Daoy (cell line): ENCODE measurements at places on chromosomes 7 and 10. TPM values are rescaled to one million over a fixed set of nuclear protein-coding genes. Genes with fewer than 3 reads are reported as not detected.

TAC1 gene
- 0.86 TPM in 1 of 2 replicates, not detected in the other for total RNA-seq

PAPSS2 gene
- 6.3 and 9.9 TPM in 2 replicates for total RNA-seq

GRCh38 chr7:135204341-135204749 lies 7.0 kb downstream of the WDR91 start:
- no peak for DNase-seq

GRCh38 chr10:31124852-31125251 lies 93.2 kb upstream of the ZNF438 start:
- no peak for DNase-seq

GRCh38 chr7:150313870-150314269 lies 9.3 kb upstream of the LRRC61 start:
- DNase-seq, result no peak

- DNase-seq, result no peak
Measured at GRCh38 chr10:96230527-96230926, 40.8 kb downstream of the BLNK start.

DNA sequence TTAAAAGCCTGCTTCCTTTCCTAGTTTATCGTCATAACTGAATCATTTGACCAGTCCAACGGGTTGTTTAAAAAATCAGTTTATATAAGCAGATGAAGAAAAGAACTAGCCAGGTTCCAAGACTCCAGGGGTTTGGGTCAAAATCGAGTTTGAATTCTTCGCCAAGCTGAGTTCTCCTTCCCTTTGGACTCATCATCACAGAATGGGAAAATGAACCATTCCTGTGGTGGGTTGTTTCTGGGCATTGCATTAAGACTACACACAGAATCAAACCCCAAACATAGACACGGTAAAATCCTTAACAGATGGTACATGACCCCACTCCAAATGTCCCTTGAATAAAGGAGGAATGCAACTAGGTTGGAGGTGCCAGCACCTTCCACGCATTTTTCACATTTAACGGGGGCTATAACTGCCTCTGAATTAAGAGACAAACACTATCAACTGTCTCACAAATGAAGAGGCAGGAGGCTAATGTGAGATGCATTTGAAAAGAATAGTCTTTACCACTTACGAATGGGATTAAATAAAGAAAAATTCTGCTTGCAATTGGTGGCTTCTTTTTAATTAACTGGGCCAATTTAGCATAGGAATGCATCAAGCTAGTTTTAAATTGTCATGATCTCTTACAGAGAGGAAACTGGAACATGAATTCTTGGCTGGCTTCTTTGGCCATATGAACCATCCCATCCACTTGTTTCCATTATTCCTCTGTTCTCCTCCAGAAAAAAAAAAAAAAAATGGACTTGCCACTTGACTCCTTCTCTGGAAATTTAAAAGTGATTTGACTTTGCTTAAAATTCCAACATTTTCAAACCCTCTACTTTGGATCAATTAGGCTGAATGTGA lies 61.1 kb downstream of the CHST15 start:
- no peak for DNase-seq
